D341Med (cell line): ENCODE measurements at places on chromosomes 6 and 20.

DNA sequence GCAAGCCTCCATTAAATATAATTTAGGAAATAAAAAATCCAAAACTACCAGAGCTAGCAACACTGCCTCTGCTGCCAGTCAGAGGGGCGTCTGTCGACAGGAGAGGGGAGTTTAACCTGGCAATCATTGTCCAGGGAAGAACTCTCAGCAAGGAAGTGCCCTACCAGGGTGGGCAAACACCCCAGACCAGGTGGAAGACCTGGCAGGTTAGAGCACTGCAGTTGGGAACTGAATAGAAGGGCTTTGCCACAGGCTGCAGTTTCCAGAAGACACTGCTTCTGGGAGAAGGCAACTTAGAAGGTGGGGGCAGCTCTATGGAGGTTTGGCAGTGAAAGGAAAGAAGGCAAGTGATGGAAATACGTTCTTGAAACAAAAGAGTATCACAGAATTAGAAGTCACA, 11.5 kb downstream of the NAPB start:
- DNase-seq, result no peak

DNA sequence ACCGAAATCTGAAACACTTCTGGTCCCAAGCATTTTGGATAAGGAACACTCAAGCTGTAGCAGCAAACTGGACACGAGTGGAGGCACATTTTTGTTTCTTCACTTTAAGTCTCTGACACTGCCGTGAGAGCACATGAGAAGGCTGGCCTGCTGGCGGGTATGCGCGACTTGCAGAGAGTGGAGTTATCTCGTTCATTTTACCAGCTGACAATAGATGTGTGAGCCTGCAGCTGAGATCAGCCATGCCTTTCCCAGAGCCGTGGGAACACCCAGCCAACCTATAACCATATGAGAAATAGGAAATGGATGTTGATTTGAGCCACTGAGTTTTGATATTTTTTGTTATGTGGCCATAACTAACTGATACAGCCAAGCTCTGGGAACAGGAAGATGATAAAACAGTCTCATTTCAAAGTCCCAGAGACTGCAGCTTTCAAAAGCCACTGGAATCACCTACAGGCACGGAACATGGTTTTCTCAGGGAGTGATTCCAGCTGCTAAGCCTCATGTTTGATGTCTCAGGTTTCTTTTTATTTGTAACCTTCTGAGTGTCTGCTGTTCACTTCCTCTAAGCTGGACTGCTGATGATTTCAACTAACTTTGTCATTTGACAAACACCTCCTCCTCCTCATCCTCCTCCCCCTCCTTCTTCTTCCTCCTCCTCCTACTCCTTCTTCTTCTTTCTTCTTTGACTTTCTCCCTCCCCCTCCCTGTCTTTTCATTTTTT, 28.6 kb upstream of the LAMP5 start:
- DNase-seq, result no peak

- DNase-seq, result peak; percentile 63
Observed at GRCh38 chr6:137043710-137044365, 927 bp downstream of the IL20RA start.

- no peak for DNase-seq
Observed at GRCh38 chr6:158249340-158249836, 62.9 kb upstream of the TULP4 start.

DNA sequence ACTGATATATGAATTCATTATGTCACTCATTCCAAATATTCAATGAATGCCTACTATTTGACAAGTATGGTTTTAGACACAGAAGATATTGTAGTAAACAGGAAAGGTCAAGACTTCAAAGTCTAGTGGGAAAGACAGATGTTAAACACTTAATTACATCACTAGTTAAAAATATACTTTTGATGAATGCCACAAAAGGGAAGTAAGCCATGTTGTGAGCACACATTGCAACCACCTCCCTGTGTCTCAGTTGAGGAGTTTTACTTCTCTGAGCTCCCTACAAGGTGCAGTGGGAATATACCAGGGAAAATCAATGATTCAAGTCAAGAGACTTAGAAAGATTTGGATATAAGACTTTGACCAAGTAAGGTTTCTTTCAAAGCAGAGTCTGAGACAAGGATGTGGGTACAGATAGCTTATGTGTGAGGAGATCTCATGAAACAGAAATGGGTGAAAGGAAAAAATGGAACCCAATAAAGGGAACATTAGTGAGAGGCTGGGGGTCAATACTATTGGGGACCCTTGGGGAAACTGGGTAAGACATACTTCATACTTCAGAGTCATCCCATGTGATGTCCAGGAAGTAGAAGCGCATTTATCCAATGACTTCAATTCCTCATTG, 503.7 kb downstream of the KIF16B start:
- no peak for DNase-seq

DNA sequence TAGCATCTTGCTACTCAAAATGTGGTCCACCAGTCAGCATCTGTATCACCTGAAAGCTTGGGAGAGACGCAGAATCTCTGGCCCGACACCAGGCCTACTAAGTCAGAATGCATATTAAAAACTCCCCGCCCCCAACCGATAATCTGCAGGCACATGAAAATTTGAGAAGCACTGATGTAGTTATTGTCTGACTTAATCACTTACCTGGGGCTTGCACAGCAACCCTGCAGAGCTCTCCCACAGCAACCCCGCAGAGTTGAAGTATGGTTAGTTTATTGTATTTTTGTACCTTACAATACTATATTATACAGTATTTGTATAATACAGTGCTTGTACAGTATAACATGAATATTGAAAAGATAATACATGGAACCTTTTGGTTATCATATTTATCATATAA, 53.7 kb downstream of the KLHL31 start:
- DNase-seq, result no peak

DNA sequence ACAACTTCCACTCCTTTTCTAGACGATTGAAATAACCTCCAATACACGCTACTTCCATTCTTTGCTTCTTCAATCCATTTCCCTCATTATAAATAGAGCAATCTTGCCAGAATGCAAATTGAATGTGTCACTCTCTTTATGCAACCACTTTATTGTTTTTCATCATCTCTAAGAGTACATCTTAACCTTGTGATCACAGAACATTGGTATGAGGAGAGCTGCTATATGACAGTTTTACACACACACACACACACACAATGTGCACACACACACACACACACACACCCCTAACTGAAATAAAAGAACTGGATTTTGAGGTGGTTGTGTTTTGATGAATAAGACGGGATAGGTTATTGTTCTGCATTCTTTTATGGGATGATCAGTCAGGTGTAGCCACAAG, 187.0 kb downstream of the HDGFL1 start:
- no peak for DNase-seq

DNA sequence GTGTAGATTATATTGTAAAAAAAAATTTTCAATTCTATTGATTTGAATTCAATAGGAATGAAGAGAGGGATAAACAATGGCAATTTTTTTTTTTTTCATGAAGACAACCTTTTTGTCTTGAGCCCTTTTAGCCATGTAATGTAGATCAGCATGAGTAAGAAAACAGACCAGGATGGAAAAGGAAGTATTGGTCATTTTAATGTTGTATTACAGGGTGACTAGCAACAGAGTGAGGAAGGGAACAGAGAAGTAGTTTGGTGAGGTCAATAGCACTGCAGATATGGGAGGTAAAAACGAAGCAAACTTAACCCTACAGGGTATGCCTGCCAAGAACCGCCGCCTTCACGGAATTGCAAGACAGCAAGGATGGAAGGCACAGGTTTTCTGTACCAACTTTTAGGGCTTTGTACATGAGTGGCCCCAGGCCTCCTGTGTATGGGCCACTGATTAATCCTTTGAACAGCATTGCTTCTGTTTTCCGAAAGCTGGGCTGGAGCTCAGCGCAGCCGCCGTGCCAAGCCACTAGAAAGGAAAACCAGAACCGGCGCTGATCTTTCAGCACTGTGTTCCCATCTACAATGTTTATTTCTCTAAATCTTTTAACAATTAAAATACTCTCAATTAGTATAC, 383.7 kb downstream of the CENPW start:
- DNase-seq, result no peak

DNA sequence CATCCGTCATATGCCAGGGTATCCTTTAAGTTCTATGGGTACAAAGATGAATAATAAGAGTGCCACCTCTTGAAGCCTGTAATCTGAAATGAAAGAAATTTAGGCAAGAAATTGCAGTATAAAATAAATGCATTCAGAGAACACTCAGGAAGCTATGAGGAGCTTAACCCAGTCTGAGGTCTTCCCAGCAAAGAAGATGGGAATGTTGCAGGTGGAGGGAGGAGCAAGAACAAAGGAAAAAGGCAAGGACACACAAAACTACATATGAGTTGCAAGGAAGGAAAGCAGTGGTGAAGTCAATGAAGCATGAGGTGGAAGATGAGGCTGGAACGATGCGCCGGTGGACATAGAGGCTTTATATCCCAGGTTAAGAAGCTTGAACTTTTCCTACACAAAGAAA, 67.0 kb upstream of the DST start:
- DNase-seq, result no peak

- no peak for DNase-seq
Observed at GRCh38 chr6:157072128-157072527, 251.2 kb downstream of the TMEM242 start.

DNA sequence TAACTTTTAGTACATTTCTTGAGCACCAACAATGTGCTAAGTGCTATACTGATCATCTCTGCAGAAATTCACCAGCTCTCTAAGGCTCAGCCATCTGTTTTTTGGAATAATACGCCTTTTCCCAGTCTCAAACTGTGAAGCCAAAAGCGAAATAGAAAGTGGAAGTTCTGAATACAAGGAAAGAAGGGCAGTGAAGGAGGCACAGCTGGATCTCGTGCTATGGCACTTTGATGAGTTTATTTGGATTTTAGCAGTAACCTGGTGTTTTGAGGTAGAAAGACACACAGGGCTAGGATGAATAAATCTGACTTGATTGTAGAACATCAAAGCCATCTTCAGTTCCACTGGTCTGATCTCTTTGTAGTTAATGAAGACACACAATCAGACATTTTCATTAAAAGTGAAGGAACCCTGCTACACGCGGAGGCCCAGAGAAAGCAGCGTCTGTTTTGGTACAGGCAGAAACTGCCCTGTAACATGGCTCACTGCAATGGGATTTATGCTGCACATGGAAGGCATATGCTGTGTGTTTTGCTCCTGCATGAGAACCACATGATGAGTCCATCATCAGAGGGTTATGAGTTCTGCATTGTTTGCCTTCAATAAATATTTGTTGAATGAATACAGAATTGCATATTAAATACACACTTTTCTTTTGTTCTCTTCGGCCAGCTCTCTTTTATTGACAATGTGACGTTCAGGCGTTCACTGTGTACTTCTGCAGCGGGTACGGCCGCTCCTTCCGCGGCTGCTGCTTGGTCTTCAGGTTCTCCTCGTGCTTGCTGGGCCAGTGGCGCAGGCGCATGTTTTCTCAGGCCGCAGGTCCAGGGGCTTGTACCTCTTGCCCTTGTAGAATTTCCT, 100.9 kb downstream of the PREP start:
- no peak for DNase-seq

- peak; percentile 77 for DNase-seq
Observed at GRCh38 chr6:35258858-35259193, 709 bp upstream of the ZNF76 start.

DNA sequence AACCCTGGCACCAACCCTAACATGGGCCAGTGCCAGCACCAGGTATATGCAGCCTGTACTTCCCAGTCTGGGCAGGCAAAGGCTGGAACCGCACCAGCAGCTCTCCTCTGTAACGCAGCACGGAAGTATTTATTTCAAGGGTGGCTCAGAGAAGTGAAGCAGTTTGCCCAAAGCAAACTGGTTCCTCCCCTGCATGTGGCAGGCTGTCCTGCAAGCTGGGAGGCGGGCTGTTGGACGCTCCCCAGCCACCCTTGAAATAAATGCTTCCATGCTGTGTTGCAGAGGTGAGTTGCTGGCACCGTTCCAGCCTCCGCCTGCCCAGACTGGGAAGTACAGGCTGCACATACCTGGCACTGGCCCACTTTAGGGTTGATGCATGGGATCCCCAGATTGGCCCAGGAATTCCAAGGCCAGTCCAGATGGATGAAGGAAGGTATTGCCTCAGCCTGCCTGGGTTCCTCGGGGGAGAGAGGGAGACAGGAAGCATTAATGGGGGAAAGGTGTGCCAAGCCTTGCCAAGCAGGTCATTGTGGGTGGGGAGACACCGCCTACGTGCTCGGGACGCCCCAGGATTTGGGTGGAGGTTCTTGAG, 49.8 kb downstream of the PPARD start:
- no peak for DNase-seq

- DNase-seq, result no peak
Observed at GRCh38 chr6:37602801-37603200, 94.9 kb downstream of the MDGA1 start.

- no peak for DNase-seq
Observed at GRCh38 chr20:51513545-51513944, 29.0 kb downstream of the NFATC2 start.

- DNase-seq, result no peak
Observed at GRCh38 chr6:12962987-12963386, 246.4 kb downstream of the PHACTR1 start.

DNA sequence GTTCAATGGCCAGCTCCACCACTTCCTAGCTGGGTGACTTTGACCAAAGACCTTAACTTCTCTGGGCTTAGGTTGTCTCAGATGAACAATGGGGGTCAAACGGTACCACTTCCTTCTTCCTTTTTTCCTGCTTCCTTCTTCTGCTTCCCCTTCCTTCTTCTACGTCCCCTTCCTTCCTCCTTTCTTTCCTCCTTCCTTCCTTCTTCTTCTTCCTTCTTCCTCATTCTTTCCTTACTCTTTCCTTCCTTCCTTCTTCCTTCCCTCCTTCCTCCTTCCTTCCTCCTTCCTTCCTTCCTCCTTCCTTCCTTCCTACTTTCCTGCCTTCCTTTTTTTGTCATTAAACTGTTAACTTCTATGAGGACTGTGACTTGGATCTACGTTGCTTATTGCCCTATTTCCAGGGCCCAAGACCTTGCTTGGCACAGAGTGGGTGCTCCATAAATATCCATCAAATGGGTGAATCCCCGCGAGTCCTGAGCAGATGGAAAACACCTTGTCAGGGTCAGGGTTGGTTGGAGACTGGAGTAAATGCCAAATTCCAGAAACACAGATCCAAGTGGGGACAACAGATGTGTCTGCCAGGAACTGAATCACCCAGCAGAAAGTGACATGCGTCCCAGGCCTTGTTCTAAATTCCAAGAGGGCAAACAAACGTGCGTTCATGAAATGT, 243.3 kb downstream of the PREX1 start:
- DNase-seq, result no peak

DNA sequence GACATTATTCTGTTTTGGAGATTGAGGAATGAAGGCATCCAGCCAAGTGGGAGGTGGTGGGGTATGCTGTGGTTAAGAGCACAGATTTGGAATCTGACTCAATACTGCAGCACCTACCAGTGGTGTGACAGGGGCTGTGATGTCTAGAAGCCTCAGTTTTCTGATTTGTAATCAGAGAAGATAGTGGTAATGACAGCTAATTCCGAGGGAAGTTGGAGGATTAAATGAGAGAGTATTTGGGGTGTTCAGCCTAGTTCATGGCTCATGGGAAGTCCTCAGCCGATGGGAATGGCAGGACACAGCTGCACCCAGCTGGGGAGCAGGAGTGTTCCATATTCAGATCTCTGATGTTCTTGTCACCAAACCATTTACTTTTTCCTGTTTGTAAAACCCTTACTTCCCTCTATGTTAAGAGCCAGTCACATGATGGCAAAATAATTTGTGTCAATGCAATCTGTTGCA, 9.3 kb downstream of the SLC9A8 start:
- DNase-seq, result no peak

- no peak for DNase-seq
Observed at GRCh38 chr20:5602346-5602745, 147.9 kb upstream of the SHLD1 start.
